ENCODE measurements at places on chromosomes 2 and 18.

DNA sequence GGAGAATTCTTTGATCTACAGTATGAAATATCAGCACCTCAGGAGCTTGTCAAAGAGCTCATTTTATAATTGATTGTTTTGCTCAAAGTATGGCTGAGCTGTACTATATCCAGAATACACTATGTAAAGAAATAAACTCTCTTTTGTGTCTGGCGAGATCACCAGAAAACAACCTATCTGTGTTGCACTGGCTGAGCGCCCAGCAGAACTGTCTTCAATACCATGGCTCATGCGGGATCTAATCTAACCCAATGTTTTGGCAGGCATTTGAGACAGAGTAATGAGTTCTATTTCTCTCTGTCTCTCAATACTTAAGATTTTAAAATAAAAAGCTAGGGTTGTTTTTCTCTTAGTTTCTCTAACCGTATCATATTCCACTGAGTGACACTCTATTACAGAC, 192.4 kb downstream of the L3MBTL4 start:
- DNase-seq: no peak

- no peak for DNase-seq
Measured at GRCh38 chr18:39627936-39628335, 2062.3 kb upstream of the CELF4 start.

GRCh38 chr2:20035955-20036666, 15.3 kb downstream of the LAPTM4A start:
- peak; percentile 34 for DNase-seq

DNA sequence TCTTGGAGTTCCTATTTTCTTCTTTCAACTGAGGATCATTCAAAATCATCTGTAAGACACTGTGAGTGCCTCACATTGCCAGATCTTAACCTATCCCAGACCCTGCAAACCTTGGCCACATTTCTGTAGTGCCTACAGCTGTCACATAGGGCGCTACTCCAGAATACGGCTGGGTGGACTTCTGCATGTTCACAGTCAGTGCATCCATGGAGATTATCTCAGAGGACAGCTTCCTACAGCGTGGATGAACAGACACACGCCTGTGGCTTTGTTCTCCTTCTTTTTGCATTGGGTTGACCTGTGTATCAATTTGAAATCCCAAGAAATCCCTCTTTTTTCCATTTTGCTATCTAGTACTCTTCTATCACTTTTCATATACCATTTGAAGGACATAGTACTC, 1.9 kb upstream of the KLHL29 start:
- no peak for DNase-seq

GRCh38 chr2:136305517-136306192, 187.7 kb upstream of the CXCR4 start:
- DNase-seq: no peak

DNA sequence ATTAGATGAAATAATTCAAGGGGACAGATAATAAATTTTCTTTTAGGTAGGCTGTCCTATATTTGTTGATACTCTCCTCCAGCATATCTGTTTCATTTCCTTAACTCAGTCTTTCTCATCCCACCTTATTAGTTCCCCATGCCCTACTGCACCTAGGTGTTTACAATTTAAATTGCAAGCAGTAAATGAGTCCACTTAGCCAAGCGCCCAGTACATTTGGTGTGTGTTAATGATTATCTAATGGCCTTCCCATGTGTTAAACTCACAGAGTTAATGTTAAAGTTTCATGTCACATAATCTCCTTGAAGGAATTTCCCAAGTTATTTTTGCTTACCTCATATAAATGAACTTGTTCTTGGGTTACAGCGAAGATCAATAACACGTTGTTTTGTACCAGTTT, 31.2 kb downstream of the ITGB6 start:
- DNase-seq: no peak

DNA sequence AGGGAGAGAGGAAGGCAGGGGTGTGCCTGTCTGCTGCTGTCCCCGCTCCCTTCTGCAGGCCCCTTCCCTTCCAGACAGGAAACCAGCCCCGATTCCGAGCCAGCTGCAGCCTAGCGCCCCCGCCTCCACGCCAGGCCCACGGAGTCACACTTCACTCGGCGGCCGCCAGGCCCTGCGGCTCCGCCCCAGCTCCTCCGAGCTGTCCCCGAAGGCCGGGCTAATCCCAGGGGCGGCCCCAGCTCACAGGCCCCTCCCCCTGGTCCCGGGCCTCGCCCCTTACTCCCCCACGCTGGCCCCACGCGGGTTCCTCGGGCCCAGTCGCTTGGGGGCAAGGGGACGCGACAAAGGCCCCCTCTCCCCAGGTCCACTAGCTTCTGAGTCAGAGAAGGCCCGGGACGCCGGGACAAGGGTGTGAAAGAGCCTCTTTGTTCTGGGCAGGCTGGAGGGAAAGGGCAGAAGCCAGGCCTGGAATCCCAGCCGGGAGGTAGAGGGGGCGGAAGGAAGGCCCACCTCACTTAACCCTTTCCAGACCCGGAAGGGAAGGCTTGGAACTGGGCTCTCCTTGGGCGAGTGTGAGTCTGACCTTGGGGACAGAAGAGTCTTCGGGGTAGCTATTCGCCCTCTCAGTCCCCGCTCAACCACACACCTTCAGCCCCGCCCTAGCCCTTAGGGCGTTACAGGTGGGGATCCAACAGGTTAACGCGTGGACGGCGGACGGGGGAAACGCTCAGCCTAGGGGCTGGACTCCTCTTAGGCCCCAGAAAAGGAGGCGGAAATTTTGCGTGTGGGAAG, 1.2 kb downstream of the RTKN start:
- DNase-seq: peak; percentile 83

GRCh38 chr2:233023761-233024410, 8.6 kb upstream of the NEU2 start:
- no peak for DNase-seq

GRCh38 chr2:12441750-12442475, 274.8 kb upstream of the TRIB2 start:
- DNase-seq: no peak

GRCh38 chr2:233338046-233338445, 16.2 kb upstream of the DGKD start:
- no peak for DNase-seq

DNA sequence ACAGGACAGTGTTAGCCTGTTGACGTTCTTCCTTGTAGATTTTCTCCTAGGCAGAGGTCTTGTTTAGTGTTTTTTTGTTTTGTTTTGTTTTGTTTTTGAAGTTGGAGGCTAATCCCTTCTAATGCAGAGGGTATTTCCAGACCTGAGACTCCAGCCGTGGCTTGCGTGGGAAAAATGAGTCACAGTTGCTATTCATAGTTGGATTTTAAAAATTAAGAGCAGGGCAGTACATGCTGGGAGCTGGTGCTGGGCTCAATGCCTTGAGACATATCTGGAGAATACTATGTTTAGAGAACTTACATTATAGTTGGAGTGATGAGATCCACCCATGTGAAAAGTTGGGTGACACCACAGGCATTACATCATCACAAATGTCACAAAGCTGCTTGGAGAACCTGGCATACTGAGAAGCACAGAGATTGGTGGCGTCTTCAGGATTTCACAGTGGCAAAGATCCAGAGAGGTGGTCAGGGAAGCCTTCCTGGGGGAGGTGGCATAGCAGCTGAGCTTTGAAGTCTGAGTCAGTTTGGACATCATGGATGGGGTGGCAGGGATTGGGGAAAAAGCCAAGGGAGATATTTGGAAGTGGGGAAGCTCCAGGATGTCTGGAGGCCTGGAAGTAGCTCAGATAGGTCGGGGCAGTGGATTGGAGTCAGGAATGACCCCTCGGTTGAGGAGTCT, 249.4 kb downstream of the LOXHD1 start:
- DNase-seq: no peak

DNA sequence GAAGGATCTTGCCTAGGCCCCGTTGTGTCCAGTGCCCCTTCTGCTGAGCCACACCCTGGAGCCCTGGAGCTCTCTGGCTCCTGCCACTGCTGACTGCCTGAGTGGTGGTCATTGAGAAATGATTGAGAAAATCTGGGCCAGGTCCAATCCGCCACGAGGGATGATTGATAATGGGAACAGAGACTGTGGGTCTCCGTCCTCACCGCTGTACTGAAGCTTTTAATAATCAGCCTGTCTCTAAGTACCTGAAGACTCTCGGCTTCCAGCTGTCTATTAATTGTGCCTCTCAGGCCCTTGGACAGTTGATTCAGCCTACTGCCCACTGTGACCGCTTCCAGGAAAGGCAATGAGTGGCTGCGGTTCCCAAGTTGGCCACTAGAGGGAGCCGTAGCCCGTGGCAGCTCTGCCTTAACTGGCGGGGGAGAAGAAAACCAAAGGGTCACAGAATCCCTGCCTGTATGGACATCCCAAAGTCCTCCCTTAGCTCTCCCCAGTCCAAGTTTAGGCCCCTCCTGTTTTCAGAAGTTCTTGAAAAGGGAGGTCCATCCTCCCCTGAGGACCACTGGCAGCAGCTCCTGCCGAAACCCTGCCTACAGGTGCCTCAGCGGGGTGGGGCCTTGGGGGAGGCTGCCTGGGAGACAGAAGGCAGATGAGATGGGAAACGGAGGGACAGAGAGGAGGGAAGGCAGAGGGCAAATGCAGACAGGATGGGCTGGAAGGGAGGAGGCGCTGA, 213.6 kb downstream of the TNS1 start:
- peak; percentile 70 for DNase-seq

- no peak for DNase-seq
Measured at GRCh38 chr2:60262178-60262577, 291.3 kb downstream of the BCL11A start.

GRCh38 chr2:239186516-239187357, 214.1 kb downstream of the HDAC4 start:
- DNase-seq: no peak

DNA sequence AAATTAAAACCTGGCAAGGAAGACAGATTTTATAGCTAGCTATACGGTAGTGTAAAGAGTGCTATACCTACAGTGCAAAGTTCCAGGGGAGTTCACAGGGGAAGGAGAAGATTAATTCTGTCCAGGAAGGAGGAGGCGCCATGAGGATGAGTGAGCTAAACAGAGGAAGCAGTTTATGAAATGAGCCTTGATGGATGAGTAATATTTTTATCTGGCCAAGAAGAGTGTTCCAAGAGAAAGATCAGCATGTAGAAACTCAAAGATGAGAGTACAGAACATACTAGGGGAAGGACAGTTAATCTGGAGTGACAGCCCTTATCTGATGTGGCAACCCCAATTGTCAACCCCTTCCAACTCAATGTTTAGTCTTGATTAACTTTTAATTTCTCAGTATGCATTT, 54.8 kb downstream of the CDH20 start:
- no peak for DNase-seq

DNA sequence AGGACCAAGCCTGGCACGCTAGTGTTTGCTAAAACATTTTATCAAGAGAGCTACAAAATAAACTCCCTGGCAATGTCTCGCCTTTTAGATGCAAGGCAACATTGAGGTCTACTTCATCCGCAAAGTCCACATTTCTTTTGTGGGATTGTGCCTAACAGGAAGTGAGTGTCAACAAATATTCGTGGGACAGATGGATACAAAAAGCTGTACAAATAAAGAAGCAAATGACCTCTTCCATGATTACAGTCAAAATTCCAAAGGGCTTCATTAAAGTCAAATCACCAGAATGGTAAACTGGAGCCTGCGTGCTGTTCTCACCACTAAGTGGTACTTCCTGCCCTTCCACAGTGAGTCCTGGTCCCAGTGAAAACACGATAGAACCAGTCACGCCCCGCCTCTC, 40.4 kb downstream of the L3MBTL4 start:
- no peak for DNase-seq

DNA sequence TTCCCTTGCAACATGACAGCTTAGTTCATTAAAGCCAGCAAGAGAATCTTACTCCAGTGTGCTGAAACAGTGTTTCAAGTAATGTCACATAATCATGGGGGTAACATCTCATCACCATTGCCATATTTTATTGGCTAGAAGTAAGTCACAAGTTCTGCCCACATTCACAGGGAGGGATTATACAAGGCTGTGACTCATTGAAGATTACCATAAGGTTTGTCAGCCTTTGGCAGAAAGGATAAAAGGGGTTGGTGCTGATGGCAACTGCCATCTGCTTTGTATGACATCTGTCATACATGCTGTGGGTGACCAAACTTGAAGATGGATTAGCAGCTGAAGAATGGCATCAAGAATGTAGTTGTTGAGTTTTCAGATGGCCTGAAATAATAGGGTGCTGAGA, 61.2 kb downstream of the KCNE4 start:
- DNase-seq: peak; percentile 23

GRCh38 chr18:75063615-75064512, 145.1 kb downstream of the PTGR3 start:
- DNase-seq: no peak

- DNase-seq: no peak
Measured at GRCh38 chr2:127081826-127082633, 24.9 kb downstream of the BIN1 start.

DNA sequence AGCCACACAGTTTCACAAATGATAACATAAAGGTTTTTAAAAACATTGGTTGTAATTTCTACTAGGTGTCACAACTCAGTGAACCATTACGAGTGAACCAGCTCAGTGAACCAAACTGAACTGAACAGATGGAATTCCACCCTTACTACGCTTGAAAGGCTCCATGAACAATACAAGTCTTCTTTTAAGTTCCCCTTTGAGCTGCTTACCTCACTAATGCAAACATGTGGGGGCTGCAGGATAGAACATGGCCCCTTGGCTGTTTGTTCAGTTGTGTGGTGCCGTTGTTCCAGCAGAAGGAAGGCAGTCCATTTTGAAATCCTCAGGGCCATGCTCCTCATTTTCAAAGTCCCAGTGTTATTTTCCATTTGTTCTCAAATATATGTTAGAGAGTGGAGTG, 30.7 kb upstream of the KLHL14 start:
- DNase-seq: no peak

GRCh38 chr2:224780106-224780505, 63.9 kb upstream of the CCDC195 start:
- no peak for DNase-seq

DNA sequence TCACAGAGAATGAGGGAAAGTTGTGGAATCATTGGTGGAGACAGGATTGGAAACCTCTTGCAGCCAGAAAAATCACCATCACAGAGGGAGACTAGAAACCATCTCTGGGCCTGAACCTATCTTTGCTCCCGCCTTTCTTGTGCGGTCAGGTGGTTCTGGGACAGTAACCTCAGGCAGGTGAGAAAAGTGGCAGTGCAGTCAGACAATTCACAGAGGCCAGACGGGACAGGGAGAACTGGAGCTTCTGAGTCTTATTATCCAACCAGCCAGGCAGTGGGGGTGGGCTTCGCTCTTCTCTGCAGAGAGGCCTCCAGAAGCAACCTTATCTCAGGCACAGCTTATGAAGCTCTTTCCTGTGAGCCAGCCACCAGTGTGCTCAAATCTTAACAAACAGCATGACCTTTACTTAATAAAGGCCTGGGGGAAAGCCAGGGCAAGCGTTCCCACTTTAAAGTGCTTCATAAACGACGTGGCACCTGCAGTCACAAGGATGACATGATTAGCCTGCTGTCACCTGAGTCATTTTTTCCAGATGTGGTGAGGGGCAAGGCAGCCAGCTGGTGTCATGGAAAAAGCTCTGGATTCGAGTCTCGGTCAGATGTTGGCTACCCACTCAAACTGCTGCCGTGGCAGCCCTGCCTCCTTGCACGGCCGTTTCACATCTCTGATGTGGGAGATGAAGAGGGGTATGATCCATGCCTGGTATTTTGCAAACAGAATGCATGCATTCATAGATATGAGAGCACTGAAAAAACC, 109.7 kb downstream of the B3GNT2 start:
- no peak for DNase-seq

Data from ELR (cell line).